Stimulated activated CD4-positive, alpha-beta T cell treated with anti-CD3 and anti-CD28 coated beads, TNF-alpha, amount 100 ng/mL, for 48 hours (primary cell): ENCODE measurements at places on chromosomes 1 and 21.

DNA sequence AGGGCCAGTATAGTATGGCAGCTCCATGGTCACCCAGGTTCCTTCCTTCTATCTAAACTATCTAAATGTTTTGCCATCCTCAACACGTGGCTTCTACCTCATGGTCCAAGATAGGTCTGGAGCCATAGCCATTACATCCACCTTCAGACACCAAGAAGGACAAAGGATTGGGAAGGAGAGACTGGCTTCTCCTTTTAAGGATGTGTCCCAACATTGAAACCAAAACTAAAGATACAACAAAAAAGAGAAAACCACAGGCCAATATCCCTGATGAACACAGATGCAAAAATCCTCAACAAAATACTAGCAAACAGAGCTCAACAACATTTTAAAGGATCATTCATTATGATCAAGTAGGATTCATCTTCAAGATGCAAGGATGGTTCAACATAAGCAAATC, 24.8 kb downstream of the HSD11B1 start:
- DNase-seq, result no peak

DNA sequence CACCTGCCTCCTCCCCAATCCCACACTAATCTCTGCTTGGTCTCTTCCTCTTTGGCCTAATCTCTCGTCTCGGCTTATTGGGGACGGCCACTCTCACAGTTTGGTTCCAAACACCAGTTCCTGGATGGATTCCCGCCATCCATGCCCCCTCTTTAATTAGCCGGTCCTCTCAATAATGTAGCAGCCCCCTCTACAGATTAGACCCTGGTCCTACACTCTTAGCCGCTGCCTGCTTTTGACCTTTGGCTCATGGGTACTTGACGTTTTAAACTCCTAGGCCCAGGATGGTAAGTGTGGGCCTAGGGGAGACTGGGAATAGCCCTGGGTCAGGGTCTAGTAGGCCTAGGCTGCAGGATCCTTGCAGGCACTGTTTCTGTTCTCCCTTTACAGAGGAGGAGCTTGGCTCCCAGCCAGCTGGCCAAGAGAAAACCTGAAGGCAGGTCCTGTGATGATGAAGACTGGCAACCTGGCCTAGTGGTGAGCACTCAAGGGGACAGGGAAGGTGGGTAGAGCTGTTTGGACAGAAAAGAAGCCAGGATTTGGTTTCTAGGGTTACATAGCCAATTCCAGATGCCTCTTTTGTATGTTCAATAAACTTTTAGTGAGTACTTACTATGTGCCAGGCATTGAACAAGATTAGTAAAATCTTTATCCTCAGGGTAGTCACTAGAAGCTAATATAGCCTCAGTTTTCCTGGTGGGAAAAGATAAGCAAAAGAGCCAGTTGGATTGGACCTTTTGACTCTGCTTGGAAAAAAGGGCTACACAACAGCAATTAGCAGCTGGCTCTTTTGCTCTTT, 758 bp downstream of the RAD54L start:
- DNase-seq, result peak; percentile 34

DNA sequence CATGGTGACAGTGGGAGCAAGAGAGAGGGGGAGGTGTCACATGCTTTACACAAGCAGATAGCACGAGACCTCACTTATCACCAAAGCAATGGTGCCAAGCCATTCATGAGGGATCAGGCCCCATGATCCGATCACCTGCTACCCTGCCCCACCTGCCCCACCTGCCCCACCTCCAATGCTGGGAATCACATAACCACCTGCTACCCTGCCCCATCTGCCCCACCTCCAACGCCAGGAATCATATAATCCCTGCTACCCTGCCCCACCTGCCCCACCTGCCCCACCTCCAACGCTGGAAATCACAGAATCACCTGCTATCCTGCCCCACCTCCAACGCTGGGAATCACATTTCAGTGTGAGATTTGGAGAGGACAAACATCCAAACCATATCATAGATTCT, 10.6 kb upstream of the AIRE start:
- no peak for DNase-seq

- DNase-seq, result no peak
Observed at GRCh38 chr1:180182643-180183311, 28.1 kb downstream of the QSOX1 start.

- no peak for DNase-seq
Observed at GRCh38 chr1:57089855-57090254, 124.0 kb upstream of the C8B start.

DNA sequence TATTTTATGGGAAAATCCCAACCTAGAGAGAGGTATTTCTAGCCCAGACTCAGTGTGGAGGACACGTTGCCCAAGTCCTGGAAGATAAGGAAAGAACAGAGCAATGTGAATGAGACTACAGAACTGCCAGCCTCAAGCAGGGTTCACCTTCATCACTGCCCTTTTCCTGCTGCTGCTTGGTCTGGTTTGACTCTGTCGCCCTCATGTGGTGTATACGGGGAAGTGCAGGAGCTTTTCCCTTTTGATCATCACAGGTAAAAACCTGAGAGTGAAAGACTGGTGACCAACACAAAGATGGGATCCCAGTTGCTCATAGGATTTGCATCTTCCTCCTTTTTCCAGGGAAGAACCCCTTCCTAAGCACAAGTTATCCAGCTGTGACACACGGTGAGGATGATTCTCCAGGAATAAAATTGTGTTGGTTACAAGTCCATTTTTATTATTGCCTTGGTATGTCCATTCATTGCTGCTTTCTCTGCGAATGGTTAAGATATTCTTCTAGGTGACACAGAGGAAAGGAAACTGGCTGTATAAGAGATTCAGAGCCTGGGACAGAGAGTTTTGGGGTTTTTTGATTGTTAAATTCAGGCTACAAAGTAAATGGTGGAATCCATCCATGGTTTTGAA, 89.5 kb upstream of the CD53 start:
- peak; percentile 36 for DNase-seq

DNA sequence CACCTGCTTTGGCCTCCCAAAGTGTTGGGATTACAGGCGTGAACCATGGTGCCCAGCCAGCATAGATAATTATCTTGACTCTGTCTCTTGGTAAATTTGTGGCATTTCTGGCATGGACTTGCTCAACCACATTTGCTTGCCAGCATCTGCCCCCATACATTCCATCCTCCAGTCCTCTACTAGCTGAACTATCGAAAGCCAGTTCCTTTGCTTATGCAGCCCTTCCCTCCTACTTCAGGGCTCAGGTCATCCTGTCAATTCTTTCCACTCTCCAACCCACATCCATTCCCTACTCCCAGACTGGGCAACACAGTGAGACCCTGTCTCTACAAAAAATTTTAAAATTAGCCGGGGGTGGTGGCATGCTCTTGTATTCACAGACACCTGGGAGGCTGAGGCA, 13.0 kb upstream of the UQCRHL start:
- DNase-seq, result no peak

GRCh38 chr1:23875382-23875781, 7.3 kb upstream of the FUCA1 start:
- DNase-seq, result no peak

- no peak for DNase-seq
Observed at GRCh38 chr1:14598498-14599182, at the start of gene KAZN. Gene KAZN, plus strand, starts transcription at chr1:14598685.

- no peak for DNase-seq
Observed at GRCh38 chr1:12778061-12778460, 4.5 kb downstream of the PRAMEF12 start.

GRCh38 chr1:93237021-93237420, 56.5 kb downstream of the CCDC18 start:
- DNase-seq, result no peak

DNA sequence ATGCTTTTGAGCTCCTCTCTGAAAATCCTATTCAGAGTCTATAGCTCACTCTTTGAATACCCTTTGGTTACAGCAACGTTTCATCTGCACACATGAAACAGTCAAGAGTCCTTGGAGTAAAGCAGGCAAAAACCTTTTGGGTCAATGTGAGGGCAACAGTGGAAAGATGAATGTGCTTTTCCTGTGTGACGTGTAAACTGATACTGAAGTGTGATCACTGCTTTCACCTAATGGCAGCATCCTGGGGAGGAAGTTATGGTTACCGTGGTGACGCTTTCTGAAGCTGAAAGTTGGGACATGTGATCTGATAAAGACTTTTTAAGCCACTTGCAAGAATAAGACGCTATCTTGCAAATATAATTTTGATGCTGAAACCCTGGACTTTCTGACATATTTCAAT, 160.0 kb downstream of the SEC16B start:
- DNase-seq, result no peak

DNA sequence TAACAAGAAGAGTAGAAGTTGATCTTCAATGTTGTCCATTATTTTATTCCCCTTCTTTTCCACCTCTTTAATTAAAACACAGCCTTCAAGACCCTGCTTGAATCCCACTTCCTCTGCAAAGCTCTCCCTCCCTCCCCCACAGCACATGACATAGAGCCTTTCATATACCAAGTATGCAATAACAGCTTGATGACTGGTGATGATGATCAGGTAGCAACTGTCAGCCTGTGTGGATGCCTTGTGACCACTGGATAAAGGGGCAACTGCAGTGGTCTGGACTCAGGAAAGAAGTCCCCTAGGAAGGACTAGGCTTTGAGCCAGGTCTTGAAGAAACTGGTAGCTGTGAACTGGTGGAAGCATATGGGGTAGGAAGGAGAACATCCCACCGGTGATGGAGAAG, 53.8 kb upstream of the PRDX6 start:
- no peak for DNase-seq

GRCh38 chr1:2865571-2866421, 64.3 kb upstream of the TTC34 start:
- DNase-seq, result no peak

DNA sequence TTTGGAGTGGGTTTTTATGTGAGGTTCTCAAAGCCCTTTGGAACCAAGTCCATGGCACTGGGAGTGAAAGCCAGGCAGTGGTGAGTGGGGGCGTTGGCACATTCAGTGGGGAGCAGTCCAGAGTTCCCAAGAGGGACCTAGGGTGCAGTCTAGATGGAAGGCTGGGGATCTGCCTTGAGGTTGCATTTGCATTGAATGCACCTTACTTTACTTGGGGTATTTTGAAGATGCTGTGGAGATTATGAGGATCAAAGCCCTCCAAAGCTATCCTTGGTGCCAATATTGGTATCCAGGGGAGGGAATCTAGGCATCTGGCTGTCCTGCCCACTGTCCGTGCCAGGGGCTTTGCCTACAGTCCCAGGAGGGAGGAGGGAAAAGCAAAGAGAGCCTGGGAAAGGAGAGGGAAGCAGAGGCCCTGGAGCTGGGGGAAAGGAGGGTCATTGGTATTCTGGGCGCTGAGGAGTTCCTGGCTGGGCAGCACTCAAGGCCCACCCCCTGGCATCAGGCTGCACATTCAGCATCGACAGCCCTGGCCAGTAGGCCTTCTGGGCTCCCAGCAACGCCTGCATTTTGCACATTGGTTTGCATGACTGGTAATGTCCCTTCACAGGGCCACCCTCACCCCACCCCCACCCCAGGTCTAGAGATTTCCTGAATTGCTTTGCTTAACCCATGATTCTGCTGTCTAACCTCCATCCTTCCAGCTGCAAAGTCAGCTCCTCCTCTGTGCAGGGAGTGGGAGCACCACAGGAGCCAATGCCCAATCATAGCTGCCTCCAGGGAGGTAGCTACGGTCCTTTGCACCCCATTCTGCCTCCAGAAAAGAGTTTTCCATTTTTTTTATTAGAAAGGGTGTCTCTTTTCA, 843 bp upstream of the BCAN start:
- DNase-seq, result no peak

GRCh38 chr1:74468982-74469603, 43.3 kb downstream of the LRRC53 start:
- no peak for DNase-seq

GRCh38 chr1:71667216-71667615, 586.4 kb upstream of the ZRANB2 start:
- no peak for DNase-seq

- no peak for DNase-seq
Observed at GRCh38 chr1:152699746-152700145, 1.6 kb downstream of the LCE2A start.

- DNase-seq, result no peak
Observed at GRCh38 chr1:99365141-99365540, 100.8 kb downstream of the PLPPR4 start.

- no peak for DNase-seq
Observed at GRCh38 chr1:205474571-205474970, 18.7 kb upstream of the BLACAT1 start.

DNA sequence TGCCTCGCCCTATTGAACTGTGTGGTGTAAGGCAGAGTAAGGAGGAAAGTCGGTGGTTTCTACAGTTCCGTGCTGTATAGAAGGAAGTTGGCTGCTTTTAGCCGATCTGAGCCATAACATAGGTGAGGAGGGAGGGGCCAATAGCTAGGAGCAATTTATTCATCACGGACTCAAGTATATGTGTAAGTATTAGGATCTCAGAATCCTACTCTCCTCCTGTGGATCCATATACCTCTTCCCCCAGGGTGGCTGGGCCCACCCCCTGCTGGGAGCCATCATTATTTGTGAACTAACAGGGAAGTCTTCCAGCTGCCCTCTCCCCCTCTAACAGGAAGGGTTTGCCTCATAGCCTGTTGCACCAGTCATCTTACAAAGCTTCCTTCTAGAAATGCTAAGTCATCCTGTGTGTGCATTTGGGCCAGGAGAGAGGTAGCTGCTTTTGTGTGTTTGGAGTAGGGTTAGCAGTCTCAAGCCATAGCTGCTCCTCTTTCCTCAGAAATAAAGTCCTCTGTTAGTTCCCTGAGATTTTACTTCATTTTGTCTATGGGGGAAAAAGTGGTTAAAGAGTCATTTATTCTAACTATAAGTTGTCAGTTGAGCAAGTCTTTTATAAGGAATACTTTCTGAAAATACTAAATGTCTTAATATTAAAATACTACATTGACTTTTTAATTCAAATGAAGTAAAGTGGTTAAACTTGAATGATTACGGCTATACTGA, 14.9 kb upstream of the CENPS start:
- no peak for DNase-seq

GRCh38 chr1:38059635-38060250, 13.2 kb upstream of the POU3F1 start:
- DNase-seq, result no peak

GRCh38 chr1:175400766-175401165, 208.2 kb upstream of the KIAA0040 start:
- DNase-seq, result no peak

DNA sequence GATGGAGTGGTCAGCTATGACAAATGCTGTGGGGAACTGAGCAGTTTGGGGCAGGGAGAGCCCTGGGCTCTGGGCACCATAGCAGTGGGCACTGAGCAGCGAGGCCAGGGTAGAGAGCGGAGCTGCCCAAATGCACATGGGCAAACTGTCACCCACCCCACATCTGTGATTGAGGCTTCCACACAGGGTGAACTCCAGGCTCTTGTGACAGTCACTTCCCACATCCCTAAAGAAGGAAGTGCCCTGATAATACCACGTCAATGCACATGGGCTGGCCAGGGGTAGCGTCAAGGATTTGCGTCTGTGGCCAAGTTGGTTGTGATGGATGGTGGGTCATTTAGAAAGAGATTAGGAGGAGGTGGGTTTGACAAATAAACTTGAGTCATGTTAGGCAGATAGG, 2.6 kb upstream of the GUCA2B start:
- DNase-seq, result no peak
